Ureter (tissue), 1 donor: ENCODE measurements at places on chromosomes 5 and 9. TPM values are rescaled to one million over a fixed set of nuclear protein-coding genes. Genes with fewer than 3 reads are reported as not detected.

DNA sequence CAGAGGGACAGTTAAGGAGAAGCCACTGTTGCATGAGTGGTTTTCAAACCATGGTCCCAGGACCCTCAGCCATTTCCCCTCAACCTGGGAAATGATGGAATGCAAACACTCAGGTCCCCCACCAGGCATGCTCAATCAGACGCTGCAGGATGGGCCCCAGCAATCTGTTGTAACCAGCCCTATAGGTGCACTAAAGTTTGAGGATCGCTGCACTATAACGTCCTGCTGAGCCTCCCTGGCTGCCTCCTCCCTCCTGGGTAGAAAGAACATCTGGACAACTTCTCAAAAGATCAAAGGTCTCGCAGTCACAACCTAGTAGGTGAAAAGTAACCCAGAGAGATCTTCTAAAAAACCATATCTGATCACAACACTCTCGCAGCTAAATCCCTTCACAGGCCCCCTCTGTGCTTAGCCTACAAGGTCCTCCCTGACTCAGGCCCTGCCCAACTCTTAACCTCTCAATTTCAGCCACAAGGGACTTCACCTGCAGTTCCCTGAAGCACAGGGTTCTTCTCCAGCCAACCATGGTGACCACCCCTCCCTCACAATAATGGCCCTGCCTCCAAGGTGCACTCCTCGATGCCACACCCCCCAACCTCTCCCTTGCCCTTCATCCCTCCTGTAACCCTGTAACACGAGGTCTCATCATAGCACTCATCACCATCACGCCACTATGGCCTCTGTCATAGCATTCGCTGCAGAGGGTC, 3.5 kb downstream of the SHB start:
- no peak for DNase-seq

DNA sequence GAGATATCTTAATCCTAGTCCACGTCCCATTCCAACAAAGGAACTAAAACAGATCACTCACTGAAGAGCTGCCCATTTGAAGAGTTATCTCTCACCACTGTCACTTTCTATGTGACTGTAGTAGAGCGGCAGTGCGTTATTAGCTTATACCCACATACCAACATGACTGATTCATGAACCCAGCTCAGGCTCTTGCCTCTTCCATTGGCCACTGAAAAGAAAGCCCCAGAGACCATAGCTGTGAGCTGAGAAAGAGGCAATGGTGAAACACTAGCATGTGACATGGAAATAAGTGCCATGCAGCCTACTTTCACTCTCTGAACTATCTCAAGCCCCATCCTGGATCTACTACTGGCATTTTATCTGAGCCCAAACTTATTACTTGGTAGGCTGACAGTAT, 151.7 kb upstream of the MOCS2 start:
- no peak for DNase-seq

GRCh38 chr9:129006328-129007034, 21.6 kb downstream of the SH3GLB2 start:
- DNase-seq: peak; percentile 76

DNA sequence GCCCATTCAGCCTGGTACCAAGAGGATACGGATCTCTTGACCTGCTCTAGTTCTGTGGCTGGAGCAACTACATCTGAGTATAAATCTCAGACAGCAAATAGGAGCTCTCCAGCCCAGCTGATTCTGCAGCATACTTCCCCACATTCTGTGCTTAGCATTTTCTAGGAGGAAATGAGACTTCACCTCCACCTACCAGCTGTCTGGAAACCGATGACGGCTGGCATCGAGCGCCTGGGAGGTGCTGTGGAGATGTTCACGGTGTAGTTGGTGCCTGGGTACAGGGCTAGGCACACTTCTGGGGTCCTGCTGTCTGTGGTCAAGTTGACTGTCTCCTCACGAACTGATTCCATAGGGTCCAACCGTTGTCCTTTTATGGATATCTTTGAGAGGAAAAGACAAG, 63.6 kb downstream of the SUSD1 start:
- no peak for DNase-seq

GRCh38 chr5:95701074-95701473, 18.3 kb upstream of the SPATA9 start:
- no peak for DNase-seq

DNA sequence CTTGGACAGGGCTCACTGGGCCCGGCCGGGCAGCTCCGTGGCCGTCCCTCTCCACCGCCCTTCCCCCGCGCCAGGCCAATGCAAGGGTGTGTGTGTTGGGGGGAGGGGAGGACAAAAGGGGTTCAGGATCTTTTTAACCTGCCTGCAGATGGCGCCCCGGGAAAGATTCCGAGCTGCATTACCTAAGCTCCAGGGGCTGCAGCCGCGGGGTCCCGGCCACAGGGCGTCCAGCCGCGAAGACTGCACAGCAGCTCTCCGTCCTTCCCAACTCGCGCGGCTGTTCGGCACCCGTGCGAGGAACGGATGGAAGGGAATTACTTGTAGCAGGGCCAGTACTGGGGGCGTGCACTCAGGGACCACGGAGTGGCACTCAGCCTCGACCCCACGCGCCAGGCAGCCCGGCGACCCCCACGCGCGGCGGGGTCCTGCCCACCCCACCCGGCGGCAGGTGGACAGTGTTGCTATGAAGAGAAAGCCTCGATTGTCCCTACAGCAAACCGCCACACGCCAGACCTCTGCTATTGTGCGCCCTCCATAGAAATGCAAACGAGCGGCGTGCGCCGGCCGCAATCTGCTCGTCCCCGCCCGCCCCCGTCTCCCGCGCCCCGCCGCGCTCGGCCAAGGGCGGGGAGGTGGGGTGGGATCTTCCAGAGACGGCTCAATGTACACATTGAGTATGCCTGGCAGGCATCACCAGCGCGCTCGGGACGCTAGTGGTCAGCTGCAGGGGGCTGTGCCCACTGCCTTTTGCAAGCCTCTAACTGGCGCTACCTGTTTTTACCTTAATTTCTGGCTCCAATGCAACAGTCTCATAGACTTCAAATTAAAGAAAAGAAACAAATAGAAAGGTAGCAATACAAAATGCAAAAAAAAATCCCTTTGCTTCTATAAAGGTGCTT, 796 bp upstream of the GADD45G start:
- peak; percentile 80 for DNase-seq

The NR2F1-AS1 gene
- 18.8 TPM for total RNA-seq

The FOXD4L4 gene
- 0.47 TPM for total RNA-seq

The ADGRD2 gene
- total RNA-seq: 0.29 TPM

The SLC1A1 gene
- 5.0 TPM for total RNA-seq
